ENCODE measurements at places on chromosomes 1 and 21.

DNA sequence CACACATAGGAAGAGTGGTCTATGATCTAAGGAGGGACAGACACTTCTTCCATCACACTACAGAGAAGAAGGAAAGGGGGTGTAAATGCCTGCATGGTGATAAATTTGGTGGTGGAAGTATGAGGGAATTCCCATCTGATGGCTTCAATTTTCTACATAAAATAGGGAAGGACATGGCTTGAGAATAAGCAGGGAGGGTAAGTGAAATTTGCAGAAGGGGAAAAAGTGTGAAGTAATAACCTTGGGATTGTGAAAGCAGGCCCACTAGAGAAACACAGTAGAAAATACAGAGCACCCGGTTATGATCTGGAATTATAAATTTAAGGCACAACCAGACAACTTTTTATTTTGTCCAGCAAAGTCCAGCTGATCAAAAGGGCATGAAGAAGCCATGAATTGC, 22.7 kb upstream of the HIVEP3 start:
- DNase-seq: no peak

GRCh38 chr1:200653022-200653462, 16.7 kb downstream of the DDX59 start:
- no peak for DNase-seq

- no peak for DNase-seq
Measured at GRCh38 chr1:8649027-8649426, 168.4 kb downstream of the RERE start.

- DNase-seq: no peak
Measured at GRCh38 chr1:91075233-91076135, 53.6 kb upstream of the ZNF644 start.

DNA sequence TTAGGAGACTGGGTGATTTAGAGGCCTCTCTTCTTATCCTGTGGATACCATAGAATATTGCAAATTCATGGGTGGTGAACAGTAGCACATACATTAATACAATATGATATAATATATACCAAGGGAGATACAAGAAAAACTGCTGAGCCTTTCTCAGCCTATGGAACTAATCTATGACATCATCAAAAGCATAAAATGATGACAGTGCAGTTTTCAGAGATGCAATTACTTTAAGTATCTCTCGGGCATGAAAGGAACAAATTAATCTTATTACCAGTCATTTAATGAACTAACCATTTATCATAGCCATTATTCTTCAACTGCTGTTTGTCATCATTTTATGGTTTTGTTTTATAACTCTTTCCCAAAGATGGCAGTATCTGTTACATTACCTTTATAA, 3.5 kb downstream of the CHODL start:
- DNase-seq: no peak

DNA sequence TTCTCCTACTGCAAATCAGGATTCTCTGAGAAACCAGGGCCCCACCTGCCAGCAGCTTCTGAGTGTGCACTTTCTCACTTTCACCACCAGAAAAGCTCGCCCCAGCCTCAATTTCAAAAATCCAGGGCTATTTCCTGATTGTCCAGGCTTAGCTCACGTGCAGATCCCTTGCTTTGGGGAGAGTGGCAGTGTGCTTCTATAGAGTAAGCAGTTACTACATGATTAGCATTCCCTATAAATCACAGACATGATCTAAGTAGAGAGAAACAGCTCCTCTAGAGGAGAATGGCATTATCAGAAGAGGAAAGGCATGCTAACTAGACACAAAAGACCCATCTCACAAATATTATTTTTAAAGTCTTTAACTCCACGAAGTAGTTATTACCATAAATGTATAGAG, 456.0 kb upstream of the PKN2 start:
- no peak for DNase-seq

- DNase-seq: no peak
Measured at GRCh38 chr1:19032701-19033514, 76.4 kb upstream of the IFFO2 start.

GRCh38 chr1:214331827-214332423, 51.0 kb downstream of the SMYD2 start:
- no peak for DNase-seq

DNA sequence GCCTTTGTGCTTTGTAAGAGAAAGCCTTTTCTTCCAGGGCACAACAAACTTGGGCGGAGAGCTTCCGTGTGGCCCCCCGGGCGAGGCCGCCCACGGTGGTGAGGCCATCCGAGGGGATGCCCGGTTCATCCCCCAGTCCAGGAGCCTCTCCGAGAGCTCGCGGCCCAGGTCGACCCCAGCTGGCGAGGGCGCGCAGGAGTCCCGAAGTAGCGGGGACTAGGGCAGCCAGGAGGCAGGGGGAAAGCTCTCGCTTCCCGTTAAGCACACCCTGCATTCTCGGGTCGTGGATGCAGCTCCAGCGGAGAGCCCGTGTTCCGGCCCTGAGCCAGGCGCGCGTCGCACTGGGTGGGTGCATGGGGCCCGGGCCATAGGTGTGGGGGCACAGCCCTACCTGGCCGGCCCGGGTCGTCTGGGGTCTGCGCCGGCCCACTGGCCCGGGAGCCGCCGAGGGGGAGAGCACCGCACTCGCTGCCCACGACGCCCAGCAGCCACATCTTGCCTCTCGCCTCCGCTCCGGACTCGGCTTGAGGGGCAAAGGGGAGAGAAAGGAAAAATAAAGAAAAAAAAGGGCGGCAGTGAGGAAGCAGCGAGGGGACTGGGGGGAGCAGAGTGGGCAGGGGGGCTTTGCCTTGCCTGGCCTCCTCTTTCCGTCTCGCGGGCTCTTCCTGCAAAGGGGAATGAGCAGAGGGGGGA, 1.8 kb downstream of the RNF220 start:
- DNase-seq: no peak

- DNase-seq: no peak
Measured at GRCh38 chr1:31297277-31298247, 730 bp downstream of the ZCCHC17 start.

GRCh38 chr21:42213082-42213774, 5.7 kb upstream of the ABCG1 start:
- no peak for DNase-seq

GRCh38 chr1:172054172-172054571, 212.9 kb downstream of the DNM3 start:
- DNase-seq: no peak

- DNase-seq: no peak
Measured at GRCh38 chr1:114298008-114298407, 144.3 kb upstream of the SYT6 start.

GRCh38 chr1:60636946-60637345, 445.4 kb upstream of the NFIA start:
- no peak for DNase-seq

DNA sequence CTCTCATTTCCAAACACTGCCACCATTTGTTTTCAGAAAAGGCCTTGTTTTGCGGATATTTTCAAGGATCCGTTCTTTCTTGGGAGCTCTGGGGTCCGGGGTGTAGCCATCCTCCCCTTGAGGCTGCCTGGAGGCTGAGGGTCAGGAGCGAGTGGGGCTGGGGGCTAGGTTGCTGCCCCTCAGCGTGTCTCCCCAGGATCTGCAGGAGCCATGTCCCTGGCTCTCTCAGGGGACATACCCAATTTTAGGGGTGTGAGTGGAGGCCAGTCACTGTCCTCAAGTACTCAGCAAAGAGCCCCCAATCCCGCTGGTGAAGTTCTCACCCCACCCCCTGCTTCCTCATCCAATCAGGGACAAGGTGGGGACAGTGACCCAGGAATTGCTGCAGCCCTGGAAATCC, 15.0 kb upstream of the PRDM16 start:
- peak; percentile 15 for DNase-seq

- no peak for DNase-seq
Measured at GRCh38 chr1:19313636-19313959, 1.5 kb downstream of the SLC66A1 start.

- no peak for DNase-seq
Measured at GRCh38 chr1:3067671-3068563, 1.1 kb upstream of the PRDM16 start.

DNA sequence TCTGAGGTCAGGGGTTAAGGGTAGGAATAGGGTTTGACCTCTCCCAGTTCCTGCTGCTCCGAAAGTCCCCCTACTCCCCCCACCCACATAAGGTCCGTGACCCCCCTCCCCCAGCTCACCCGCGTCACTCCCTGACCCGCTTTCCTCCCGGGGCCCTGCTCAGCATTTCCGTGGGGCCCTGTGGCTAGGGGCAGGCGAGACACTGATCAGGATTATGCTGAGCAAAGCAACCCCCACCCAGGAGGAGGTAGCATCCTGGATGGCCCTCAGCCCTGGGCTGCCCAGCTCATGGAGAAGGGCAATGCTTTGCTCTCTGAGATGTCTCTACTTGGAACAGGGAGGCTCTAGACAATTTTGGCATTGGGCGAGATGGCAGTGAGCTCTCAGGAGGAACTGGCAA, 3.7 kb downstream of the RORC start:
- DNase-seq: no peak

- DNase-seq: no peak
Measured at GRCh38 chr1:6510493-6510892, 19.0 kb upstream of the PLEKHG5 start.

DNA sequence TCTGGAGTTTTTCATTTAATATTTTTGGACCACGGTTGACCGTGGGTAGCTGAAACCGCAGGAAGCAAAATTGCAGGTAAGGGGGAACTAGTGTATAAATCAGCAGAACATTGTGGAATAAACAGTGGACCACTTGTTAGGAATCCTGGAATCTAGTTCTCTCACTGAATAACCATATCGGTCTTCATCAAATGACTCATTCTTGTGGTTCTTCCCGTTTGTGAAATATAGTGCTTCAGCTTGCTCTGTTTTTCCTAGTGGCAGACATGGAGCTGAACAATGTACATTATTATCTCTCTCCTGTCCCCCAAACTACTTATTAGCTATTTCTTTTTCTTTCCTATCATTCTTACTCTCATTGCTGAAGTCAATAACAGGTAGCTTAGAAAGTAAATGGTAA, 61.9 kb downstream of the HSPA13 start:
- no peak for DNase-seq

GRCh38 chr1:110515891-110516290, 3.1 kb downstream of the KCNA10 start:
- DNase-seq: no peak

- DNase-seq: no peak
Measured at GRCh38 chr1:73065339-73066041, 783.2 kb upstream of the NEGR1 start.

- DNase-seq: peak; percentile 20
Measured at GRCh38 chr1:81801651-81802456, 1.1 kb downstream of the ADGRL2 start.

DNA sequence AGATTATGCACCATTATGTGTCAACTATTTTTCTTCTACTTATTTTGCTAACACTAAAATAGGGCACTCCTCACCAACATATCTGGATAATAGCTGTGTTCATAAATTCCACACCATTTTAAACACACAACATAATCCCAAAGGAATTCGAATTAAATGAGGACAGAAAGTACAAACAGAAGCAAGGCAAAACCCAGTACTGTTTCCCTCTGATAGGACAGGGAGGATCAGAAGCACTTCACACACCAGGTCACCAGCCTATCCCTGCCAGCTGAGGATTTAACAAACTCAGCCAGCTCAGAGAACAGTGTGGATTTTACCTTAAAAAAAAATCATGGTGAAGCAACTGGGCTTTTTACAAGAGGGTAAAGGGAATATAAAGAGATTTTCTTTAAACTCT, 20.0 kb downstream of the CRYZ start:
- DNase-seq: no peak

GRCh38 chr1:200925831-200926230, 31.1 kb downstream of the INAVA start:
- no peak for DNase-seq

GRCh38 chr1:215583185-215583749, 16.2 kb downstream of the KCTD3 start:
- DNase-seq: no peak

DNA sequence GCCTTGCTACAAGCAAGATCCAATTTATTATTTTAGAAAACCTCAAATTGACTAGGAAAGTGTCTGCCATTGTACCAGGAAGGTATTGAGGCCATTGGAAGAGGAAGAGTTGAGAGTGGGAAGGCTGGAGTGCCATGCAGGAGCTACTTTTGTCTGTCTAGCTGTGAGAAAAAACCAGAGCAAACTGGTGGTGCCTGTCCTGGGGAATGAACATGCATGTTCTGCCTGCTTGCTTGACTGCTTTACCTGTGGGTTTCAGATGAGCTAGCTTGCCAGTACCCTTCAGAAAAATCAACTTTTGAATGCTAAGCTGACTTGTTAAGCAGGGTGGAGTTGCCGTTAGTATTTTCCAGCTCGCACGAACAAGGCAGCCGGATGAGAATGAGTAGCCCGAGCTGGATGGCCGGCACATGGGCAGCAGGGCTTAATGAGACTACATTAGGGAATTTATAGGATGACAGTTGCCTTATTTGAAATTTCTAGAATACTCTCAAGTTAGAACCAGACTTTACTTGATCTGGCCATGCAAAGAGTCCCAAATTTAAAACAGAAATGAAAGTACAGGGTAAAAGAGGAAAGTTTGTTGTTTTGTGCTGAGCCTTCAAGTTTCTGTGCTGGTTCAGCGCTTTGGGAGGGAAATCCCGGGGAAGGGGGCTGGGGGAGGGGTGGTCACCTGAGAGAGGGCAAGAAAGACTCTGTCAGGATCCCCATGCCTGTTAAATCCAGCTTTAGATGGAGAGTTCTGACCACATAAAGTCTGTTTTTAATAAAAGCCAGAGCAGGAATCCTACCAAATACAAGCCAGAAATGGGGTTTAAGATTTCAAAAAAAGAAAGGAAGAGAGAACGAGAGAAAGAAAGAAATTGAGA, 29.6 kb upstream of the C1orf105 start:
- DNase-seq: peak; percentile 31

DNA sequence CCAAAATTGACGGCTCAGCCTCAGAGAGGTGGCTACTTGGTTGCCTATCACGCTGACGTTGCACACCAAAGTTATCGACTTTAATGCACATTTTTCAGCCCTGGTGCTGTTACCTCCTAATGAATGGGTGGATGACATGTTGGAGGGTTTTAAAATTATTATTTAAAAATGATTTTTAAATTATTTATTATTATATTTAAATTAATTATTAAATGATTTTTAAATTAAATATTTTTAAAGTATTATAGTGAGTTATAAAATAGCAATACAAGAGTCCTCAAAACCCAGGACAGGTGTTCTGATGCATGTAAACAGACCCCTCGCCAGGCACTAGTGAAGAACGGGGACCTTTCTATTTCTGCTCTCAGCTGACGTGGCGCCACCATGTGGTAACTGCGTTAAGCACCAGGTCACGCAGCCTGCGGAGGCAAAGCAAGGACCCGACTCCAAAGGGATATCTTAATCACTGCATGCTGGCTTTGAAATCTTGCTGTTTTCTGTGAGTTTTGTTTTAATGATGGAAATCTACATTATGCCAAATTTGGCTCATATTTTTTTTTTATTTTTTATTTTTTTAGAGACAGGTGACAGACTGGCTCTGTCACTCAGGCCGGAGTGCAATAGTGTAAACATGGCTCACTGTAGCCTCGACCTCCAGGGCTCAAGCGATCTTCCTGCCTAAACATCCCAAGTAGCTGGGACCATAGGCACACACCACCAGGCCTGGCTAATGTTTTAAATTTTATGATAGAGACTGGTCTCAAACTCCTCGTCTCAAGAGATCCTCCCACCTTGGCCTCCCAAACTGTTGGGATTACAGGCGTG, 22.6 kb downstream of the CASP9 start:
- DNase-seq: no peak
